ENCODE measurements at places on chromosomes 3 and 15.

- DNase-seq: no peak
Measured at GRCh38 chr3:18443665-18444594, 18.8 kb upstream of the SATB1 start.

- DNase-seq: no peak
Measured at GRCh38 chr3:186261638-186262037, 100.4 kb downstream of the DGKG start.

GRCh38 chr3:153216928-153217327 is 54.9 kb downstream of the RAP2B start:
- no peak for DNase-seq

GRCh38 chr3:31693346-31693745 is 160.6 kb downstream of the STT3B start:
- no peak for DNase-seq

DNA sequence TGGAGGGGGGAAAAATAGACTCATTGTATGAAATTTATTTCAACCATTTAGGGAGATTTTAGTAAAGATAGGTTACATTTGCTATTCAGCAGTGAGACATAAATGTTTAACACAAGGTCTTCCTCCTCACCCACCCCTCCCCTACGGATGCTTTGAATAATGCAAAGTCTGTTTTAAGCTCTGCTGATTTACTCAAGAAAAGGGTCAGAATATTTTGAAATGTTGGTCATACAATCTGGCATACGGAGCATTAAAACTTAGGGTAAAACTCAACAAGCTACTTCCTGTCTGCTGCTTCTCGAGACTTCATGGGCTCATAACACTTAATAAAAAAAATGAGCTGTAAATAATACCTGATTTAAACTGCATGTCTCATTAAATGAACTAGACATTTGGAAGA is 156.3 kb downstream of the WNT5A start:
- no peak for DNase-seq

DNA sequence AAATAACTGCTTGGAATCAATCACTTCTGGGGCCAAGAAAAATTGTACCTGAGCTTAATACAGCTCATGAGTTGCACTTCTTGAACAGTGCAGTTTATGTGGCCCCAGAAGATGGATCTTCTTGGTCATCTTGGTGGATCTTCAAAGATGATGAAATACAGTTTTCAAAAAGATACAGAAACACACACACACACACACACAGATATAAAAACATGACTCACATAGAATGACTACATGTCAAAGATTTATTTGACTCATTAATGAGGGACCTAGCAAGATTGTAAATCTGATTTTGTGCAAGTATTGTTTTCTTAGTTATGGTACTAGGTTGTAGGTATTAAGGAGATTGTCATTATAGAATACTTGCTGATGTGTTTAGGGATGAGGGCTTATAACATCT is 32.6 kb downstream of the PDCD6IP start:
- no peak for DNase-seq

GRCh38 chr3:80697291-80697690 is 929.5 kb upstream of the ROBO1 start:
- no peak for DNase-seq
